Heart left ventricle (tissue), 16 donors: ENCODE measurements at places on chromosomes 7 and 10. TPM values are rescaled to one million over a fixed set of nuclear protein-coding genes. Genes with fewer than 3 reads are reported as not detected.

The CASD1 gene
- total RNA-seq, result 24.3 TPM

The TAS2R5 gene
- total RNA-seq, result 0.27 TPM

The WDR86 gene
- not detected for total RNA-seq

The SAMD9 gene
- total RNA-seq, result 9.5 TPM

- no peak for DNase-seq
Measured at GRCh38 chr10:117162093-117163060, 24.3 kb upstream of the VAX1 start.

- no peak for DNase-seq
Measured at GRCh38 chr7:157090485-157091165, 48.1 kb upstream of the UBE3C start.

DNA sequence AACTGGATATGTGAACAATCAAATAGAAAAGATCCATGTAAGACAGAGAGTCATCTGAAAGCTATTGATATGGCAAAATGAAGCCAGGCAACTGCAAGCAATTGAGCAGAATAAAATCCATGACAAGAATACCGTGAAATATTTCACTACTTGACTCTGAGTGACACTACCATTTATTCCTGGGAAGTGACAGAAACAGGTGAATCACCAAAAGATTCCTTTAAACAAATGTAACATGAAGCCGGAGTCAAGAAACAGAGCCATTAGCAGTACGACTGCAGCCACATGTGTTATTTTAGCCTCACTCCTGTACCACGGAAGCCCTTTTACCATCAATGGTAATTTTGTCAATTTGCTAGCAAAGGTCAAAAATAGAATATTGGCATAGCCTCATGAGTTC is 197.7 kb upstream of the POT1 start:
- no peak for DNase-seq

DNA sequence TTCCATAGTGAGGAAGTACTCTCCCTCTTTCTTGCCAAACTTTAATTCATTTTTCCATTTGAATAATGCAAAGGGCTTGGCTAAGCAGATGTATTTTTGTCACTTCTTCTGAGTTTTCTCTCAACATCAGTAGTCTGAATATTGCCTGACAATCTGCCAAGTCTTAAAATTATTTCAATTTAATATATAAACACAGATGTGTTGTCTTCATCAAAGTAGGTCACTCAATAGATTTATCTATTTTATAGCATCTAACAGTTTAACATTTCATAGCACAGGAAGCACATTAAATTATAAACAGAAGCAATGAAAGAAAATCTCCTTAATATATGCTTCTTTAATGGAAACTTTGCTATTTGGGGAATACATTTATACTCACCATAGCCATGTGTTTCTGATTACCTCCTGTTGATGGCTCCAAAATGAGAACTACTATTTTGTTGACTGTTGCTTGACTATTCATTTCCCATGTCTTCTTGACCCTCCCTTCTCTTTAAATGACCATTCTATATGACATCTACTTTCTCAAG is 4.5 kb downstream of the CPED1 start:
- no peak for DNase-seq

GRCh38 chr7:73489976-73490375 is 32.1 kb downstream of the BAZ1B start:
- DNase-seq, result no peak

DNA sequence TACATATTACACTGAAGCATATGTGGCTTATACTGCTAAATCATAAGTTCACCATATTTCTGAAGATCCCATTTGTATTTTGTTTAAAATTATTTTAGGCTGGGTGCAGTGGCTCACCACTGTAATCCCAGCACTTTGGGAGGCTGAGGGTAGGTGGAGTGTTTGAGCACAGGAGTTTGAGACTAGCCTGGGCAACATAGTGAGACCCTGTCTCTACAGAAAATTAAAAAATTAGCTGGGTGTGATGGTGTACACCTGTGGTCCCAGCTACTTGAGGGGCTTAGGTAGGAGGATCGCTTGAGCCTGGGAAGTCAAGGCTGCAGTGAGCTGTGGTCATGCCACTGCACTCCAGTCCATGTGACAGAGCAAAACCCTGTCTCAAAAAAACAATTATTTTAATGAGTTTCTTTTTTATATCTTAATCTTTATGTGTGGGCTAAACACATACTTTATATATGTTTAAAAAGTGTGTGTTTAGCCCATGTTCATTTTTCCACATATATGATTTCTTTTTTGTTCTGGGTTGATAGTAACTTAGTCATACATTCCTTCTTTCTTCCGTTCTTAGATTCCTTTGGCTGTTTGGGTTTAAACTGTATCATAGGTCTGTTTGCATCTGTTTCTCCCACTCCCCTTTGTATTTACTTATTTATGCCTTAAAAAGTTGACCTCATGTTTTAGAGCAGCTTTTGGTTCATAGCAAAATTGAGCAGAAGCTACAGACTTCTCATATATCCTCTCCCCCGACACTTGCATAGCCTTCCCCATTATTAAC is 33.5 kb downstream of the RSBN1L start:
- DNase-seq, result no peak
